Endothelial cell (in vitro differentiated cells): ENCODE measurements at places on chromosomes 7 and 10.

DNA sequence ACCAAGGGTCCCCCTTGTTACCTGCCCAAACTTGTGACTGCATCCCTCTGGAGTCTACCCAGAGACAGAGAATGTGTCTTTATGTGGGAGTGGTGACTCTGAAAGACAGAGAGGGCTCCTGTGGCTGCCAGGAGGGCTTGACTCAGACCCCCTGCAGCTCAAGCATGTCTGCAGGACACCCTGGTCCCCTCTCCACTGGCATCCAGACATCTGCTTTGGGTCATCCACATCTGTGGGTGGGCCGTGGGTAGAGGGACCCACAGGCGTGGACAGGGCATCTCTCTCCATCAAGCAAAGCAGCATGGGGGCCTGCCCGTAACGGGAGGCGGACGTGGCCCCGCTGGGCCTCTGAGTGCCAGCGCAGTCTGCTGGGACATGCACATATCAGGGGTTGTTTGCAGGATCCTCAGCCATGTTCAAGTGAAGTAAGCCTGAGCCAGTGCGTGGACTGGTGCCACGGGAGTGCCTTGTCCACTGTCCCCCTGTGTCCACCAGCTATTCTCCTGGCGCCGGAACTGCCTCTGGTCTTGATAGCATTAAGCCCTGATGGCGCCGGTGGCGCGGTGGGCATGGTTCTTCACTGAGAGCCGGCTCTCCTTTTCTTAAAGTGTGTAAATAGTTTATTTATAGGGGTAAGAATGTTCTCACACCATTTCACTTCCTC is 19.4 kb upstream of the SH2D4B start:
- DNase-seq: no peak

- no peak for DNase-seq
Observed at GRCh38 chr10:86293396-86293791, 73.2 kb downstream of the GRID1 start.

GRCh38 chr10:88725798-88726197 is 19.7 kb downstream of the LIPK start:
- DNase-seq: no peak

GRCh38 chr10:80144067-80144695 is 11.7 kb downstream of the PLAC9 start:
- no peak for DNase-seq

DNA sequence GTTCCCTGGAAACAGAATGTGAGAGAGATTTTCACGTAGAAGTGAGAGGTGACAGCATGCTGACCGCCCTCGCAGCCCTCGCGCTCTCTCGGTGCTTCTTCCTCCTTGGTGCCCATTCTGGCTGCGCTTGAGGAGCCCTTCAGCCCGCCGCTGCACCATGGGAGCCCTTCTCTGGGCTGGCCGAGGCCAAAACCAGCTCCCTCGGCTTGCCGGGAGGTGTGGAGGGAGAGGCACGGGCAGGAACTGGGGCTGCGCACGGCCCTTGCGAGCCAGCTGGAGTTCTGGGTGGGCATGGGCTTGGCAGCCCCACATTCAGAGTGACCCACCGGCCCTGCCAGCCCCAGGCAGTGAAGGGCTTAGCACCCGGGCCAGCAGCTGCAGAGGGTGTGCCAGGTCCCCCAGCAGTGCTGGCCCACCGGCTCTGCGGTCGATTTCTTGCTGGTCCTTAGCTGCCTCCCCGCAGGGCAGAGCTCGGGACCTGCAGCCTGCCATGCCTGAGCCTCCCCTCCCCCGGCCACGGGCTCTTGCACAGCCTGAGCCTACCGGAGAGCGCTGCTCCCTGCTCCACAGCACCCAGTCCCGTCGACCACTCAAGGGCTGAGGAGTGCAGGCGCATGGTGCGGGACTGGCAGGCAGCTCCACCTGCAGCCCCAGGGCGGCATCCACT is 888.7 kb upstream of the ZWINT start:
- DNase-seq: no peak

GRCh38 chr10:55476129-55476528 is 675.1 kb upstream of the PCDH15 start:
- DNase-seq: no peak

- no peak for DNase-seq
Observed at GRCh38 chr7:55569797-55570196, 2.5 kb downstream of the VOPP1 start.

- no peak for DNase-seq
Observed at GRCh38 chr10:49140304-49141177, 6.7 kb upstream of the FAM170B start.

- DNase-seq: no peak
Observed at GRCh38 chr7:81883801-81884393, 114.0 kb upstream of the HGF start.

DNA sequence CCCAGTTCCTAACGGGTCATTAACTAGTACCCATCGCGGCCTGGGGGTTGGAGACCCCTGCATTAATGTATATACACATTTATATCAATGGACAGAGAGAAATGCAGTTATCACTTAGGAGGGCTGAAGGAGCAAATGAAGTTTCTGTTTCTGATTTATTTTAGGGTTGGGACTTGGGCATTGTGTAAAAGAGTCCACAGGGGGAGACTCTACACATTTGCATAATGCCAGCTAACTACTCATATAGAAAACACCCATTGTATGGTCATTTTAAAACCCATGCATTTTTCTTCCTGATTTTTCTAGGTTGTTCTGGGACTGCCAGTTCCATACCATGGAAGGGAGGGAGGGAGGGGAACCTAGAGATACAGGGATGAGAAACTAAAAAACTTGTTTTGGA is 23.5 kb downstream of the BCCIP start:
- no peak for DNase-seq

DNA sequence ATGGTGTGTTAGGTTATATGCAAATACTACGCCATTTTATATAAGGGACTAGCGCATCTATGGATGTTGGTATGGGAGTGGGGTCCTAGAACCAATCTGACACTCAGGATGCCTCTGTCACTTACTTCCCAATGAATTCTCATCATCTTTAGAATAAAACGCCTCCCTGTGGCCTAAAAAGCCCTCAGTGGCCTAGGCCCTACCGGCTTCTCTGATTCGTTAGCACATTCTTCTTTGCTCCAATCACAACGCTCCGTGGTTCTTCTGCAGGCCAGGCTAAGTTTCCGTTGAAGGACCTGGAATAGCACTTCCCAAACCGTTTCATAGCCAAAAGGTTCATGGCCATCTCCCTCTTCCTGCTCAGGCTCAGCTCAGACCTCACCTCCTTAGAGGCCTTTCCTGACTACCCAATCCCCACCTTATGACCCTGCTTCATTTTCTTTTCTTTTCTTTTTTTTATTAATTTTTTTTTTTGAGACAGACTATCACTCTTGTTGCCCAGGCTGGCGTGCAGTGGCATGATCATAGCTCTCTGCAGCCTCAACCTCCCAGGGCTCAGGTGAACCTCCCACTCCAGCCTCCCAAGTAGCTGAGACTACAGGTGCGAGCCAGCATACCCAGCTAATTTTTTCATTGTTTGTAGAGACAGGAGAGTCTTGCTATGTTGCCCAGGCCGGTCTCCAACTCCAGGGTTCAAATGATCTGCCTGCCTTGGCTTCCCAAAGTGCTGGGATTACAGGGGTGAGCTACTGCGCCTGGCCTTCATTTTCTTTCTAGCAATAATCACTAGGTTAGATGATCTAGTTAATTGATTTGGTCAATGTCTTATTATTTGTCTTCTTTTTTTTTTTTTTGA is 24.5 kb upstream of the YWHAG start:
- DNase-seq: no peak

GRCh38 chr7:23334482-23335056 is 35.4 kb downstream of the MALSU1 start:
- DNase-seq: no peak

DNA sequence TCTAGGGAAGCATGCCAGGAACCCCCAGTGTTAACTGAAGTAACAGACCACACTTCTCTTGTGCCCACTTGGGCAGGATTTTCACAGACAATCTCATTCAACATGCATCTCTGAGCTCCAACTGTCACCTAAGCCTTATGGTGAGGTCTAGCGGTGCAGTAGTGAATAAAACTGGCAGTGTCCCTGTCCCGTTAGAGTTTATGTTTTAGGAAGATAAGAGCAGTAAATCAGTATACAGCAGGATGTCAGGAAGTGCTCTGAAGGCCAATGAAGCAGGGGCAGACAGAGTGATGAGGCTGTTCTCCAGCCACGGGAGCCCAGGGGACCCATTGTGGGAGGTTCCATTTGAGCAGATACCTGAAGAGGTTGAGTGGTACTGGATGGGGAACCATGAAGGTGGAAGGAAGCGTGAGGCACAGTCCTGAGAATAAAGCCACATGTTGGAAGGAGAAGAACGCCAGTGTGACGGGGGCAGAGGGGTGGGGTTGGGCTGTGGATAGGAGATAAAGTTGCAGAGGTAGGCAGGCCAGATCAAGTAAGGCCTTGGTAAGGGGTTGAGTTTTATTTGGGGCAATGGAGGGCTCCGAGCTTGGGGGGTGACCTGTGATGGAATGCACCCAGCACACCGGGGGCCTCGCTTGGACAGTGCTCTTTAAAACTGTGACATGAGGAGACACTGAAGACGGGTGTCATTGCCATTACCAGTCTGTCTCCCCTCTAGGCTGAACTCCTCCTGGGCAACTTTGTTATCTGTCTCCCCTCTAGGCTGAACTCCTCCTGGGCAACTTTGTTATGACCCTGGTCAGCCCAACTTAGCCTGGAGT is 6.6 kb downstream of the GDF10 start:
- DNase-seq: no peak

DNA sequence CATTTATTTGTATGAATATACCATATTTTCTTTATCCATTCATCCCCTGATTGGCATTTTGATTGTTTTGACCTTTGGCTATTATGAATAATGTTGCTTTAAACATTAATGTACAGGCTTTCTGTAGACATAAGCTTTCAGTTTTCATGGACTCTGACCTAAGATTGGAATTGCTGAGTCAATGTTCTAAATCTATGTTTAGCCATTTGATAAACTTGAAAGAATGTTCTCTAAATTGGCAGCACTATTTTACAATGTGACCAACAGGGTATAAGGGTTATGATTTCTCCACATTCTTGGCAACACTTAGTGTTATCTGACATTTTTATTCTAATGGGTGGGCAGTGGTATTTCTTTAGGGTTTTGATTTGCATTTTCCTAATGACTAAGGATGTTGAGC is 229.7 kb upstream of the ETV1 start:
- DNase-seq: no peak

DNA sequence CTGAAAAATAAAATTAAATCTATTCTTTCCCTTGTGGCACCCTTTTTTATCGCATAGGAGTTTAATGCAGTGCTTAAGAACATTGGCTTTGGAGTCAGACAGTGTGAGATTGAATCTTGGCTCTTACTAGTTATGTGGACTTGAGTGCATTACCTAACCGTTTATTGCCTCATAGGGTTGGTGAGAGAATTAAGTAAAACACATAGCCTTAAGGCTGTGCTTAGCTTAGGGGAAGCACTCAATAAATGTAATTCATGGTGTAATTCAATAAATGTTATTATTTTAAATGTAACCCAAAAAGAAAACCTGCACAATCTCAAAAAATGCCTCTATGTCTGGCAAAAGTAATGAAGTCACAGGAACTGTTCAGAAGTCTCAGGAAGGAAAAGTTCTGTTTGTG is 2.7 kb downstream of the STK17A start:
- DNase-seq: no peak

- DNase-seq: no peak
Observed at GRCh38 chr10:130994191-130994590, 317.3 kb downstream of the TCERG1L start.

- DNase-seq: peak; percentile 68
Observed at GRCh38 chr7:954330-955238, at the start of gene ADAP1. TSS of gene ADAP1 (minus strand) at chr7:954680. CDS start at chr7:954477, 203 bp downstream.

DNA sequence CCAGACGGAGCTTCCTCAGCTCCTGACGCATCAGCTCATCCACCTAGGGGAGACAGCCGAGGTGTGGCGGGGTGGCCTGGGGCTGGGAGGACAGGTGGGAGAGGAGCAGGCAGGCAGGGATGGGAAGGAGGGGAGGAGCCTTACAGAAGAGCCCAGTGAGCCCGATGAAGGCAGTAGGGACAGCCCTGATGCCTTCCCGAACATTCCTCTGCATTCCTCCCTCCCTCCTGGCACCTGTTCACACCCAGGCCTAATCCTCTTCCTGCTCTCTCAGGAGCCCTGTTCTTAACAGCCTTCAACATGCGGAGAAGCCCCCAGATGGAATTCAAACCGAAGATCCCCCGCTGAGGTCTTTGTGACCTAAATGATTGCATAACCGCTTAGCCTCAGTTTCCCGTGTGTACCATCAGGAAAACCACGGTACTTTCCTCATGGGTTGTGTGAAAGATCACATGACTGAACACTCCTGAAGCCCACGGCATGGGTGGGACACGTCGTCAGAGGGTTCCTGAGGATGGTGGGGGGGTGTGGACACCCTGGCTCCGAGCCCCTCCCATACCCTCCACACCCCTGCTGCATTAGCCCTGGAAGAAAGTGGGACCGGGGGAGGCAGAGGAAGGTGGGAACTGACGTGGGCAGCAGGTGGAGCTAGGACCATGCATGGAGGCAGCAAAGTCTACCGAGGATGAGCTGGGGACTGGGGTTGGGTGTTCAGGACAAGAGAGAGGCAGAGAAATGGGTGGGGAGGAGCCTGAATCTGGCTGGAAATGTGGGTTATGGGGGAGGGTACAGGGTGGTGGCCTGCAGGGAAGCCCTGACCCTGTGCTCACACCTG is 8.8 kb upstream of the ASB10 start:
- no peak for DNase-seq

- DNase-seq: peak; percentile 56
Observed at GRCh38 chr10:32207544-32207943, 139.4 kb downstream of the EPC1 start.

- DNase-seq: no peak
Observed at GRCh38 chr7:25032774-25033743, 53.1 kb upstream of the OSBPL3 start.

GRCh38 chr10:106705681-106706100 is 458.8 kb downstream of the SORCS1 start:
- DNase-seq: peak; percentile 77
